Temporal lobe (tissue), 4 donors: ENCODE measurements at places on chromosomes 5 and 9. TPM values are rescaled to one million over a fixed set of nuclear protein-coding genes. Genes with fewer than 3 reads are reported as not detected.

The CCDC192 gene
- total RNA-seq: 0.25 TPM

The EPB41L4B gene
- 2.0 TPM for total RNA-seq

The CDH10 gene
- total RNA-seq: 53.4 TPM

The SLCO6A1 gene
- total RNA-seq: 0.25 TPM

The ITK gene
- not detected for total RNA-seq

The SVEP1 gene
- 6.1 TPM for total RNA-seq

The IL9 gene
- total RNA-seq: not detected

The ABHD17B gene
- 57.0 TPM for total RNA-seq

The MCTP1 gene
- total RNA-seq: 54.1 TPM

The LAMC3 gene
- total RNA-seq: 2.7 TPM

The GABRA1 gene
- total RNA-seq: 19.4 TPM

The NME5 gene
- 11.8 TPM for total RNA-seq

The PCDHB13 gene
- total RNA-seq: 10.6 TPM

The CCDC152 gene
- total RNA-seq: 6.1 TPM

The PCDHGA2 gene
- total RNA-seq: 8.9 TPM

The MEIKIN gene
- total RNA-seq: not detected

The ANKS6 gene
- 3.4 TPM for total RNA-seq

The PCDHB16 gene
- 6.4 TPM for total RNA-seq

The CDC23 gene
- 22.4 TPM for total RNA-seq

The CEL gene
- total RNA-seq: 0.49 TPM

The GARIN3 gene
- total RNA-seq: not detected

The CCDC183 gene
- total RNA-seq: 2.2 TPM

The FOXI1 gene
- not detected for total RNA-seq

The HAVCR1 gene
- total RNA-seq: 0.25 TPM

The C9 gene
- not detected for total RNA-seq

The DOCK8 gene
- 3.4 TPM for total RNA-seq

The ELP1 gene
- 46.0 TPM for total RNA-seq

The ADGRV1 gene
- 150 TPM for total RNA-seq

The EIF4E1B gene
- not detected for total RNA-seq

The LCN10 gene
- not detected for total RNA-seq

The HTR1A gene
- total RNA-seq: 8.4 TPM

The SIT1 gene
- not detected for total RNA-seq

The AQP3 gene
- under 0.01 TPM for total RNA-seq

The CXCL14 gene
- total RNA-seq: 9.3 TPM

The SPATA31A3 gene
- not detected for total RNA-seq

The PTTG1 gene
- total RNA-seq: 14.8 TPM

The RALGDS gene
- 92.0 TPM for total RNA-seq

The CARTPT gene
- 0.74 TPM for total RNA-seq

The PDE6A gene
- total RNA-seq: not detected

The RETREG1 gene
- 56.5 TPM for total RNA-seq

The SLC6A7 gene
- 1.5 TPM for total RNA-seq

The PCDHGA1 gene
- 3.2 TPM for total RNA-seq

The REEP2 gene
- total RNA-seq: 73.5 TPM

The TMEM252 gene
- total RNA-seq: not detected

The GABBR2 gene
- 47.2 TPM for total RNA-seq

The PCDHGA6 gene
- total RNA-seq: 9.6 TPM

The MLANA gene
- not detected for total RNA-seq

The IFT74 gene
- total RNA-seq: 11.8 TPM

The PCA3 gene
- total RNA-seq: 0.49 TPM

The ANKRD18B gene
- 0.25 TPM for total RNA-seq
